Occipital lobe (tissue), 3 donors: ENCODE measurements at places on chromosomes 7 and 10. TPM values are rescaled to one million over a fixed set of nuclear protein-coding genes. Genes with fewer than 3 reads are reported as not detected.

Gene APBB1IP
- total RNA-seq: 0.94 TPM

Gene ANK3
- total RNA-seq: 260 TPM

- DNase-seq: no peak
Measured at GRCh38 chr10:396107-396506, 260.9 kb downstream of the ZMYND11 start.

DNA sequence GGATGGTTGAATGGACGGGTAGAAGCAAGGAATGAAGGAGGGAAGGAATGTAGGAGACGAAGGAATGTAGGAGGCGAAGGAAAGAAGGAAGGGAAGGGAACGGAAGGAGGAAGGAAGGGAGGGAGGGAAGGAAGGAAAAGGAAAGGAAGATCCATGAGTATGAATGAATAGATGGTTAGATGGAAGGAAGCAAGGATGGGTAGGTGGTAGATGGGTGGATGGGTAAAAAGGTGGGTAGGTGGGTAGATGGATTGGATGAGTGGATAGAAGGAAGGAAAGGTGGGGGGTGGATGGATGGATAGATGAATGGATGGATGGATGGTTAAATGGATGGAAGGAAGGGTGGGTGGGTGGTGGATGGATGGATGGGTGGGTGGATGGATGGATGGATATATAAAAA lies 77.4 kb downstream of the RGS10 start:
- no peak for DNase-seq

DNA sequence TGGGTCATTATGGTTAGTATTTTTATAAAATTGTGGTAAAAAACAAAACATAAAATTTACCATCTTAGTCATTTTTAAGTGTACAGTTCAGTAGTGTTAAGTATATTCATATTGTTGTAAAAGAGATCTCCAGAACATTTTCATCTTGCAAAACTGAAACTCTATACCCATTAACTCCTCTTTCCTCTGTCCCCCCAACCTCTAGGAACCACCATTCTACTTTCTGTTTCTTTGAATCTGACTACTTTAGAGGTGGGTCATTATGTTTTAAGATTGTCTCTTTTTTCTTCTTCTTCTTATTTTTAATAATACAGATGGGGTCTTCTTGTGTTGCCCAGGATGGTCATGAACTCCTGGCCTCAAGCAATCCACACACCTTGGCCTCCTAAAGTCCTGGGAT lies 84.1 kb downstream of the DOCK4 start:
- DNase-seq: no peak

- no peak for DNase-seq
Measured at GRCh38 chr7:90455163-90456030, 14.0 kb upstream of the PTTG1IP2 start.

Gene IKZF1
- total RNA-seq: 2.3 TPM

GRCh38 chr7:36661135-36661840 lies 63.0 kb downstream of the AOAH start:
- DNase-seq: no peak

DNA sequence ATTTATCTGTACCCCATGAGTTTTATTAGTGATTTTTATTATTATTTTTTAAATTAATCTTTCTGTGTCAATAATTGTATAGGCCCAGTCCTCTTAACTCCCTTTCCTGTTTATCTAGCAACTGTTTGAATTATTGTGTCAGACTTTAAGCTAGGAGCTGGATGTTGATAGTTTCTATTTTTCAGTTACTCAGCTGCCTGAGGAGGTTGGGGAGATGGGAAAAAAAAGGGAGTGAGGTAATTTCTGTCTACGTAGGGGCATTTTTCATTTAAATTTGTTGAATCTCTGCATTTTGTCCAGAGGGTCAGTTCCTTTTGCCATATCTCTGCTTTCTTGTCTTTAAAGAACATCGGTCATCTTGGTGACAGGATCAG lies 5.0 kb upstream of the ZNF518A start:
- DNase-seq: no peak

GRCh38 chr10:30978843-30979242 lies 52.8 kb downstream of the ZNF438 start:
- DNase-seq: no peak

DNA sequence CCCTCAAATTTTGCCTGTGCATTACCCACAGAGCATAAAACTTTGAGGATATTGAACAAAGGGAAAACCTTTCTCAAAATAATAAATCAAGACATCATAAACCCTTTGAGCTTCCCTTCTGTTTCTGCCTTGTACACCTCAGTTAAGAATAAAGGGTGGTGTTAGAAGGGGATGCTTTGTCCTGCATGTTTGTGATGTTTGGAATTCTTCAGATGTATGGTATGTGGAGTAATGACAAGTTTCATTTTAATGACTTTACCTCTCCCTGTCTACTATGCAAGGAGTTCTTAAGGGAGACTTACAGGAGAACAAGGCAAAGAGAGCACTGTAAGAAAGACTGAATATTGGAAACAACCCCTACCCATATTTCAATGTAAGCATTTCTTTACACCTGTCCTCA lies 99.2 kb downstream of the HECW1 start:
- no peak for DNase-seq

DNA sequence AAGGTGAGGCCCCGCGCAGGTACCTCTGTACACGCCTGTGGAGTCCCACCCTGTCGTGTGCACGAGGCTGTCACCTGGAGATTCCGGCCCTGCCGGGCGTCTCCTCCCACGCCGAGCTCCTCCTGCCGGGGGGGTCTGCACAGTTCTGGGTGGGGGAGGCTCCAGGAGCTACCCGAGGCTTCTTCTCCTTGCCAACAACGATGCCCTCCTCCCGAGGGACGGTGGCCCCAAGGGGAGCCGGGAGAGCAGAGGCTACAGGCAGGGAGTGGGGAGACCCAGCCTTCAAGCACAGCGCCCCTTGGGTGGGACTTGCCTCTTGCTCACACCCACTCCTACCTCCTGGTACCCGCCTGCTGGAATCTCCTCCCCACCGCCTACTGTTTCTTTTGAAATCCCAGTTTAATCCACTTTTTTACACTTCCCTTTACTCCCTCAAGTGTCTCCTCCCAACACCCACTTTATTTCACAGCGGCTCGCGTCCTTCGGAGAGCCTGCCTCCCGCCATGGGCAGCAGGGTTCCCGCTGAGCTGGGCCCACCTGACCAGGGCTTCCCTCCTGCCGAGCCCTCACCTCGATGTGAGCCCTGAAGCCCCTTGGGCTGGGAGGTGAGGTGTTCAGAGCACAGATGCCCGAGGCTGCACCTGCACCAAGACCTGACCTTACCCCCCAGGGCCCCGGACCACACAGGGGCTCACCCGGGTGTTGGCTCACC lies 338.1 kb downstream of the DNAJB6 start:
- no peak for DNase-seq

GRCh38 chr7:30652132-30652531 lies 30.1 kb downstream of the CRHR2 start:
- DNase-seq: no peak

Gene ADAMTS14
- total RNA-seq: 0.16 TPM

DNA sequence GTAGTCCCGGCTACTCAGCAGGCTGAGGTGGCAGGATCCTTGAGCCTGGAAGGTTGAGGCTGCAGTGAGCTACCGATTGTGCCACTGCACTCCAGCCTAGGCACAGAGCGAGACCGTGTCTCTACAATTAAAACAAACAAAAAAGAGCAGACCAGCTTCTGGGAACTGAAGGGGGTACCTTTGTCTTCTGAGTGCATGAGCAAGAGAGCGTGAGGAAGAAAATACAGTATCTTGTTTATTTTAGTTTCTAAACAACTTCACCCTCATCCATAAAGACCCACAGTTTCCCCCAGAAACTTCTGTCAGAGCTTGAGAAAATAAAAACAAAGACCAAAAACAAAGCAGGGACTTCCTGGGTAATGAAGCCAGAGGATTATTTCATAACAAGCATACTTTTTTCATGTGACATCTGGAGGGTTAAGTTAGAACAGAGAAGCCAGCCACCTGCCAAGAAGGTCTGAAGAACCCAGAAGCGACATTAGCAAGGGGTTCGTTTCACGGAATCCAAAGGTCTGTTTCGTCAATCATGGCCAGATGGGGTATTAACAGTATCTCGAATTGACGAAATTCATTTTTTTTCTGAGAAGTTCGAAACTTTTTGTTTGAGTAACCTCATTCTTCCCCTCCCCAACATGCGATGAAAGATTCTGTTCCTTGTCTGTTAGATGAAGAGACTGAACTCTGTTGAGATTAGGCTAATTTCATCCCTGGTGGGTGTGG lies 10.2 kb upstream of the IL2RA start:
- no peak for DNase-seq

Gene HSPA12A
- total RNA-seq: 17.3 TPM

Gene TWIST1
- 0.62 TPM for total RNA-seq

DNA sequence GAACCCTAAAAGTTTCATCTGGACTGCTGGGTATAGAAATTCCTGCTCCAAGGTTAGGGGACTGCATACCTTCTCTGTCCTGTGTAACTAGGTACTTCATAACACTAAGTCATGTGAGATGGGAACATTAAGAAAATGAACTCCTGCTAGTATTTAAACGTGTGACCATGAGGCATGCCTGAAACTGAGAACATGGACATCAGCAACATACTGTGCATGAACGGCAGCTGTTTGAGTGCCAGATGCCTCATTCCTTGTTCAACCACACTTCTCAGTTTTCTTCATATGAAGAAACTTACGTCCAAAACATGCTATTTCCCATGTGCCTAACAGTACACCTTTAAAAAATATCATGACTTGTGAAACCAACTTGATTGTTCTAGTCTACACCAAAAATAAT lies 88.5 kb downstream of the CREM start:
- no peak for DNase-seq

GRCh38 chr7:39085590-39086049 lies 107.9 kb downstream of the POU6F2 start:
- no peak for DNase-seq

Gene BMS1
- 11.7 TPM for total RNA-seq

GRCh38 chr7:34019301-34019790 lies 114.0 kb downstream of the BMPER start:
- no peak for DNase-seq

GRCh38 chr10:124641282-124642087 lies 102.7 kb downstream of the FAM53B start:
- peak; percentile 44 for DNase-seq

Gene XRCC2
- total RNA-seq: 2.0 TPM

Gene ZNF783
- 13.3 TPM for total RNA-seq

DNA sequence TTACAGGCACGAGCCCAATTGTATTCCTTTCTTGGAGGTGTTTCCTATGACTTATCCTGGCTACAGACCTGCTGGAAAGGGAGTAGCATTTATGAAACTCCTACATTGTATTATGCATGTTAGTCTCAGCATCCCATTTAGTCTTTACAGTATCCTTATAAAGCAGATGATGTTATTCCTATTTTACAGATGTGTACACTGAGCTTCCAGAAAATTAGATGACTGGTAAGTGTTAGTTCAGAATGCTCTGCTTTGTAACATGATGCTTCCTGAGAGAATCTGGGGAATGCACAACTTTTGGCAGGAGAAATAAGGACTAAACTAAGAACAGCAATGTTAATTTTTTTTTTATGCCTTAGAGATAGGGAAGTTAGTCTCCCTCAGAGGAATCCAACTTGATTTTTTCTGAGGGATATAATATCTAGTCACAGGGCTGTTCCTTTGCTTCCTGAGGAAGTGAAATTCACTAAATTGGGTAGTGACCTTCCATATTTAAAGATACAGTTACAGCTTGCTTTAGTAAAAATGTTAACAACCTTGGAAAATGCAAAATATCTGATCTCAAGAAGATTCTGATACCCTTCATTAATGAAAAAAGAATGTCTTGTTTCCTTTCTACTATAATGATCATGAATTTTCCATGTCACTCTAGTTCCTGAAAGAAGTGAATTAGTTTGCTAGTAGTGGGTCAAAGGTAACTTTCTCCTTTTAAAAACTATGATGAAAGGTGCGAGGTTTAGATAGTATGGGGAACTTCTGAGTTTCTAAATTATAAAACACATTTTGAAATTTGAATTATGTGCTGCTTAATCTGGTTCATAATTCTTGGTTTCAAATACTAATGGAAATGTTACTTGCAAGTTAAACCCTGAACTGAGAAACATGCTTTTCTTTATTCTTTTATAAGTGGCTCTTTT lies 194.0 kb upstream of the PRPS1L1 start:
- DNase-seq: no peak

Gene C7orf25
- 9.2 TPM for total RNA-seq

Gene HTR7
- total RNA-seq: 8.0 TPM

Gene ZNF239
- 25.9 TPM for total RNA-seq

GRCh38 chr7:108190891-108191290 lies 60.7 kb upstream of the LAMB4 start:
- no peak for DNase-seq

Gene WNT8B
- total RNA-seq: not detected

Gene CASP2
- total RNA-seq: 20.7 TPM

Gene OR2A5
- total RNA-seq: not detected

- DNase-seq: no peak
Measured at GRCh38 chr10:117221156-117221711, 19.7 kb upstream of the SLC18A2 start.

Gene SPDYE18
- total RNA-seq: 1.4 TPM

DNA sequence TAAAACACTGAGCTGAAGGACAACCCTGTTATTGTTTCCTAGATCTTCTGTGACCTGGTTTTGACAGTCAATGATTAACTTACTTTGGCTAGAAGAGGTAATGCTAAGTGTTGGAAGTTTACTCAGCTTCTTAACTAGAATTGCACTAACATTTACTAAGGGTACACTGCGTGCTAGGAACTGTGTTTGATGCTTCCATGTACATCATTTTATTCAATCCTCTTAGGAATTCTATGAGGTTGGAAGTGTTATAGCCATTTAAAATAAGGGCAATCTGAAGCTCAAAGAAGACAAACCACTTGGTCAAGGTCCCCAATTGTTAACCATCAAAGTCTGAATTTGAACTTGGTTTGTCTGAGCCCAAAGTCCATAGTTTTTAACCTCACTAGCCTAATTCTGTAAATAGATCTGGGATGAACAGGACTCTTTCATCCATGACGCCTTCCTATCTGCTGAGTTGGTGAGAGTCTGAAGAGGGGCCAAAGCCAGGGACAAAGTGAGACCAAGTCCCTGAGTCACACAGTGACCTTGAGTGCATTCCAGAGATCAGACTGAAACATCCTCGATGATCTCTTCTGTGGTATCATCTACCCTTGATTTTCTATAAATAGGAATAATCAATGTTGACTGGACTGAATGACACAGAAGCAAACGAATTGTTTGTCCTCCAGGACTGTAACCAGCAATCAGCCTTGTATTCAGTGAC lies 29.2 kb upstream of the ZNRF2 start:
- no peak for DNase-seq

DNA sequence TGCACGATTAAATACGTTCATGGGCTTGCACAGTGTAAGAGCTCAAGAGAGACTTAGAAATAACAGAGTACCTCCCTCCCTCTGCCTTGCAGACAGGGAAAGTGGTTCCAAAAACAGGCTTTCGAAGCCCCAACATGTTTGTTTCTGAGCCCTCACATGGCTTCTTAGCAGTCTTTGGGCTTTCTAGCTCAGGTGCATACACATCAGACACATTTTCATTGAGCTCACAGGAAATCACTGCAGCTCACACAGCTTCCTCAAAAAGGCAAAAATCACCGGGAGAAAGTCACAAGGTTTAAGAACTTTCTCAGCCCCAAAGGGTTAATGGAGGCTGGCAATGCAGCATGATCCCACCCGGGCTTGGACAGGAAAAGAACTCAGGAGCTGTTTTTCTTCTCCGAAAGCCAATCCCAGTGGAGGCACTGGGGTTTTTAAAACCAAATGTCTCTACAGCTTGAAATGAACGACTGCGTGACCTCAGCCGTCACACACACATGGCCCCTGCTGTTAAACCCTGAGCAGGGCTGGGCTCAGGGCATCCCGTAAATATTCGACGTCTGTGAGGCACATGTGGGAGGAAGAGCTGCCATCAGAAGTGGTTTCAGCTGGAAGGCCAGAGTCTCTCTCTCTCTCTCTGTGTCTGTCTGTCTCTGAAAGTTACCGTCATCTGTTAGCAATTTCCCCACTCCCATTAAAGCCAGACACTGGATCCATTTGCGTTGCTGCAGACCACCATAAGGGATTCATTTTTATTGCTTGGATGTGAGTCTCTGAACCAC lies 69.7 kb downstream of the CALML3 start:
- DNase-seq: no peak
